ENCODE measurements at places on chromosomes 7 and 10.

GRCh38 chr7:91324663-91325062, 60.4 kb downstream of the FZD1 start:
- DNase-seq = no peak

GRCh38 chr10:60513281-60513680, 123.6 kb upstream of the ANK3 start:
- no peak for DNase-seq

GRCh38 chr10:118629211-118629610, 33.8 kb upstream of the PRLHR start:
- no peak for DNase-seq

DNA sequence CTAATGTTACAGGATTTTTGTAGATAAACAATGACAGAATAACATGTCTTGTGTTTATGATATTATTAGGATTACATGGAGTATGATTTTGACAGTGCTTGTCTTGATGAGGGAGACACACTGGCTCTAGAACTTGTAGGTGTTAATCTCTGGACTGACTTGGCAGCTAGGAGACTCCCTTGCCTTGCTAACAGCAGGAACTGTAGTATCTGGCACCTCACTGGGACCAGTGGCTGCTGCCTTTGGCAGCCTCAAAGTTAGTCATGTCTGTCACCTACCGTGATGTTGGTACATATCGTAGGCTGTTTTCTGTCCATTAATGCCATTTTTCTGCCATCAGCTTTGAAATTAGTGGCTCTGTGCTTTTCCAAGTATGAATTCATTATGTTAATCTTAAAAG, 261.5 kb downstream of the CDK14 start:
- no peak for DNase-seq

DNA sequence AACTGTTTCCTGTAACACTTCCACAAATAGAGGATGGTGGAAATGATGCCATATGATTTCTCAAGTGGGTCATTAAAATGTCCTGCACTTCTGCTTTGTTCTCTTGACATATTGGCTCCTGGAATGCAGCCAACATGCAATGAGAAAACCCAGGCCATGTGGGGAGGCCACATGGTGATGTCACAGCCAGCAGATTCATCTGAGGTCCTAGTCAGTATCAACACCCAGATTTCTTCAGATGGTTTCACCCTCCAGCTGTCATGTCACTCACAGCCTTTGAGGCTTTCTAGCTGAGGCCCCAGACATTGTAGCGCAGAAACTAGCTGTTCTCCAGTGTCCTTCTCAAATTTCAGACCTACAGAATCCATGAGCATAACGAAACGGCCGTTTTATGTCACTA, 102.3 kb upstream of the NUPR2 start:
- no peak for DNase-seq

DNA sequence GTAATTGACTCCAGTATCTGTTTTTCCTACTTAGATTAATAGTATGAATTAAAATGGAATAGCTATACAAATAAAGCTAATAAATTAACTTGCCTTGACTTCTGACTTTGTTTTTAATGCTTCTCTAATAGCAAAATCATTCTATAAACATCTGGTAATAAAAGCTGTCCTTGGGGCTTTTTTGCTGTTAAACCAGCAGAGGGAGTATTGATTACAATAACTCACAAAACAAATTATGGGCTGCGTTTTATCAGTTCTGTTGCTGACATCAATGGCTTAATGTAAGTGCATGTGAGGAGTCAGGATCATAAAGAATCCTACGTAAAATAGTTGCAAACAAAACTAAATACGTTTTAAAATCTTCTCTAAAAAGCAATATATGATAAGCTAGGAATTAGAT, 667.8 kb downstream of the PCDH15 start:
- no peak for DNase-seq

DNA sequence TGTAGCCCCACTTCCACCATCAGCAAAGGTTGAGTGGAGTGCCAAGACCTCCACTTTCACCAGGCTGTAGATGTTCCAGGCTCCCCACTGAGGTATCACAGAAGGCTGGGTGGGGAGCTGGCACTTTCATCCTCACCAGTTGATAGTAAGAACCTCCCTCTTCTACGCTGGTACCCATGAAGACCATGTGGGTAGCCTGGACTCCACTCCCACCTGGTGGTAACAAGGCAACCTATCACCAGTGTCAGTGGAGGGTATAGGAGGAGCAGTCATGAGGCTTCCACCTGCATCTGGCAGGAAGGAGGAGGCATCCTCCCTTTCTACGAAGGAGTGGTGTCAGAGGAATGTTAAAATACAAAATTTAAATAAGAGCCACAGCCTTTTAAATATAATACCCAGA, 4.4 kb downstream of the SMIM30 start:
- DNase-seq = no peak

- no peak for DNase-seq
Observed at GRCh38 chr10:89255793-89256192, 4.2 kb upstream of the LIPA start.

DNA sequence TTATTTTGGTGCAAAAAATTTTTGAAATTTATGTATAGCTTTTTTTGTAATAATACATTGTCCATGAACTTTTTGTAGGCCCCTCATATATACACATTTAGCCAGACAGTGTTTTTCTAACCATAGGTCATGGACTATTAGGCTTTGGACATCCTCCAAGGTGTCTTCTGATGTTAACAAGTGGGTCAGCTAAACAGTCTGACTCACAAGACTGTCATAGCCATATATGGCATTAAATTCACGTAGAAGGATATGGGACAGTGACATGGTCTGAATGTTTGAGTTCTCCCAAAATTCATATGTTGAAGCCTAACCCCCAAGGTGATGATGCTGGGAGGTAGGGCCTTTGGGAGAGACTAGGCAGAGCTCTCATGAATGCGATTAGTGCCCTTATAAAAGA, 14.0 kb upstream of the NUB1 start:
- no peak for DNase-seq

DNA sequence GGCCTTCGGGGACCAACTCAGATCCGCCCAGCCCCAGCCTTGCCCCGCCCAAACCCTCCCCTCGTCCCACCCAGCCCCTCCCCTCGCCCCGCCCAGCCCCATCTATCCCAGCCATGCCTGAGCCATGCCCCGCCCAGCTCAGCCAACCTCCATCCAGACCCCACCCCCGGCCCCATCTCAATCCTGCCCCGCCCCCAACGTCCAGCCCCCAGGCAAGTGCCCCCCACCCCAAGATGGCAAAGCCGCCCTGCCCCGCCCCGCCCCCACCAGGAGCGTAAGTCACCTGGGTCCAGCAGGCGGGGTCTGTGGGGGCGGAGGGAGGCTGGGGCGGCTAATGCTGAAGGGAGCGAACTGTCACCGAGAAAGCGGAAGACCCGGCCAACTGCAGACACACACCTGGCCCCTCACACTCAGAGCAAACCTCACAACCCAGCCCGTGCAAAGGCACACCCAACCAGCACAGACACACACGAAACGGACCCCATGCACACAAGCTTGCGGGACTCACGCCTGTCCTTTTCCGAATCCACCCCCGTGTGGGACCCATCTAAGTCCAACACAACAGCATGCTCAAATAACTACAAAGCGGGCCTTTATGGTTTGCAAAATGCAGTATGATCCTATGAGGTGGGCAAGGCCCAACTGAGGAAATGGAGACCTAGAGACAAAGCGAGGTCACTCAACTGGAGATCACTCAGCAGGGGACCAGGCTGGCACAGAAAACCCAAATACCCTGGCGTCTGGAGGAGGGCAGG, 11.5 kb upstream of the OGA start:
- peak; percentile 68 for DNase-seq
